OCI-LY7 (cell line): ENCODE measurements at places on chromosomes 16 and 17.

GRCh38 chr16:70601576-70602575 lies 44.5 kb upstream of the IL34 start:
- DNase-seq, result no peak

- no peak for DNase-seq
Measured at GRCh38 chr16:1539720-1540555, 6.5 kb downstream of the TMEM204 start.

DNA sequence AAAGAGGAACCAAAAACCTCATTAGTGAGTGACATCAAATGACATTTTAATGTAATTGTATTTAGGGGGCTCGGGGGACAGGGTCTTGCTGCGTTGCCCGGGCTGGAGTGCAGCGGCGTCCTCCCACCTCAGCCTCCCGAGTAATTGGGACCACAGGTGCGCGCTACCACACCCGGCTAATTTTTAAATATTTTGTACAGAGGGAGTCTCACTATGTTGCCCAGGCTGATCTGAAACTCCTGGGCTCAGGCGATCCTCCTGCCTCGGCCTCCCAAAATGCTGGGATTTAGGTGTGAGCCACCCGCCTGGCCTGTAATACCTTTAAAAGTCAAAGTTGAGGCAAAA lies 581 bp downstream of the SNRNP25 start:
- no peak for DNase-seq

- DNase-seq, result no peak
Measured at GRCh38 chr16:59148056-59148768, 414.1 kb upstream of the GOT2 start.

GRCh38 chr16:75000481-75001081 lies 1.8 kb downstream of the ZNRF1 start:
- no peak for DNase-seq

- DNase-seq, result no peak
Measured at GRCh38 chr16:79263425-79263824, 337.1 kb downstream of the MAF start.

DNA sequence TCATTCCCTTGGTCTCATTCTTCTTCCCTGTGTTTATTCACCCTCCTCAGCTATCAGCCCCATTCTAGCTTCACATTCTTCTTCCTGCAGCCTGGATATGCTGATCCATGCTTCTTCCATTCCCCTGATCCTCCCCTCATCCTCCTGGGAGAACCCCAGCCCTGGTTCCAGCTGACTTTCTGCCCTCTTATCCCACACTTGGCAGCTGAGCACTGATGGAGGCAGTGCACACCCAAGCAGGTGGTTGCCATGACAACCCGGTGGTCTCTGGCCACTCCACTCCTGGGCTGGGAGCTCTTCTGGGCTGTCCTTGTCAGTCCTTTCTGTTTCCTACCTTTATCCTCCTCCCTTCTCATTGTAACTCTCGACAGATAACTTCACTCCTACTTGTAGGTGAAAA lies 16.7 kb upstream of the TUBG2 start:
- DNase-seq, result no peak

DNA sequence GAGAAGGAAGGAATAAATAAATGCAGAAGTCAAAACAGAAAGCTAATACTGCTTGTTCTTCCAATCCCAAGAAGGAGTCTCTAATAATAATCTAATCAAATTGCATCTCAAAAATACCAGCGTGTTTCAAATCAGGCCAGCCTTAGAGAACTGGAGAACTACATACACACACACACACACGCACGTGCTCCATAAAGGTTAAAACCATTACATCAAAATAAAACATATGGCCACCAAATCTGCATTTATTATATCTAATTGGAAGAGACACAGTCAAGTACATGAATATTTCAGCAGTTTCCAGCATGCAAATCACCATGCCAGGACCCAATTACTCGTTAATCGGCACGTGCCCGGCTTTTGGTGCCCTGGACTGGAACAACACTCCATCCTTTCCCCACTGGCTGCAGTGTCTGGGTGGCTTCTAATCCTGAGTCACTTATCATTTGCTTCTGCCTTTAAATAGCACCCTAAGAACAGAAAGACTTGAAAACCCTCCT lies 20.4 kb upstream of the KDM8 start:
- DNase-seq, result no peak

DNA sequence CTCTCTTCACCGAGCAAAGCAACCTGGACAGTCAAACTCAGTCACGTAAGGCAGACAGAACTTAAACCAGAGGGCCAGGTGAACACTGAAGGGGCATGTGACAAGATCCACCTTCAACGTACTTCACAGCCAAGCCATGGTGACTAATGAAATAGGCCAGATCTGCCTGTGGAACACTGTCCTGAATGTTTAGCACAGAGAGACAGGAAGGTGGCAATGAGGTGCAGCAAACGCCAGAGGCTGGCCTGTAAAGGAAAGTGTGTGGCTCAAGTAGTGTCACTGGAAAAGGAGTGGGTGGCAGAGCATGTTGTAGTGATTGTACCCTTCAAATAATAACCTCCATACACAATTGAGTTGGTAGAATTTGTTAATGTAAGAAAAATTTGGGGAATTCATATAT lies 38.1 kb downstream of the SLC6A4 start:
- DNase-seq, result no peak

- DNase-seq, result no peak
Measured at GRCh38 chr17:2909846-2910234, 113.6 kb downstream of the RAP1GAP2 start.
